ENCODE measurements at places on chromosomes 2 and 18. TPM values are rescaled to one million over a fixed set of nuclear protein-coding genes. Genes with fewer than 3 reads are reported as not detected.

Gene CAD
- total RNA-seq, result 41.5 TPM

Gene UBE2E3
- 94.6 TPM for total RNA-seq

Gene MAP3K19
- not detected for total RNA-seq

Gene EFEMP1
- total RNA-seq, result 37.8 TPM
